Aorta (tissue), 5 donors: ENCODE measurements at places on chromosomes 13 and 19. TPM values are rescaled to one million over a fixed set of nuclear protein-coding genes. Genes with fewer than 3 reads are reported as not detected.

FFAR2 gene
- 1.2 TPM for total RNA-seq

TBXA2R gene
- 36.0 TPM for total RNA-seq

DNA sequence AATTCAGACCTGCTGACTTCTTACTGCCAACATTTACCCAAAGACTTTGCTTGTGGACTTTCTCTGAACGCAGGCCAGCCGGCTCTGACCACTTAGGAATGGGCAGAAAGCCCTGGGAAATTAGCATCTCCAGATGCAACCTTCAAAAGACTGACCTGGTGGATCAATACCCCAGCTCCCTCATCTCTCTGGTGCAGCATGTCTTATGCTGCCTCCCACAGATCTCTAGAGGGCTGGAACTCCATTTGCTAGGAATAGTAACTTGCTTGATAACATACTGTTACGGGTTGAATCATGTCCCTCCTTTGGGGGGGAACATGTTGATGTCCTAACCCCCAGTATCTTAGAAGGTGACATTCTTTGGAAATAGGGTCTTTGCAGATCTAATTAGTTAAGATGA, 12.9 kb upstream of the SLC25A41 start:
- no peak overlapping the region for H3K4me3 ChIP-seq
- DNase-seq: no peak
- H3K27ac ChIP-seq: no peak overlapping the region
- no peaks in the 10 kb centered on the region for H3K27me3 ChIP-seq
- H3K4me1 ChIP-seq: no peaks in the 10 kb centered on the region

- H3K36me3 ChIP-seq: no peaks in the 10 kb centered on the region
- no peaks in the 10 kb centered on the region for H3K4me1 ChIP-seq
- no peak overlapping the region for H3K27ac ChIP-seq
- DNase-seq: no peak
- H3K27me3 ChIP-seq: no peaks in the 10 kb centered on the region
- H3K4me3 ChIP-seq: no peak overlapping the region
Measured at GRCh38 chr13:55999709-56000108, 1141.0 kb upstream of the PRR20A start.

DNA sequence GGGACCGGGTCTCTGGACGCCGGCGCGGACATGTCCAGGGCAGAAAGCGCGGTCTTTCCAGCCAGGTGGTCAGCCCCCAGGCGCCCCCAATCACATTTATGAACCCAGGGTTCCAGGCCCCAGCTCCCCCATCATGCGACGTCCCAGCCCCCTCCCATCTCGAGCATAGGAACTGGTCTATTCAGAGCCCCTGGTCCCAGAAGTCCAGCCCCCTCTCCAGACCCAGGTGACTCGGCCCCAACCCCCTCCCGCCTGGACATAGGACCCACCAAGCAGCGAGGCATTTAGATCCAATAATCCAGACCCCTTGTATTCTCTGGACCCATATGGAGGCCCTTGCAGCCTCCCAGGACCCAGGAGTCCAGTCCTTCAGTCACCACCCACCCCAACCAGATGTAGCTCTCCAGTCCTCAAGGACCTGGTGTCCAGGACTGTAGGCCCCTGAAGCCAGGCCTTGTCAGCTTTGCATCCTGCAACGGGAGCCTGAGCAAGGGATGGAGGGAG, 501 bp downstream of the APLP1 start:
- no peak for DNase-seq
- no peaks in the 10 kb centered on the region for H3K4me1 ChIP-seq
- peak overlapping the region; percentile 32 for H3K4me3 ChIP-seq
- no peaks in the 10 kb centered on the region for H3K36me3 ChIP-seq
- H3K27me3 ChIP-seq: no peaks in the 10 kb centered on the region

CCDC70 gene
- not detected for total RNA-seq

TPTE2 gene
- not detected for total RNA-seq

- H3K27me3 ChIP-seq: no peaks in the 10 kb centered on the region
- H3K4me3 ChIP-seq: peak overlapping the region; percentile 75
- H3K27ac ChIP-seq: no peak overlapping the region
Measured at GRCh38 chr19:40089462-40089861, 1.3 kb downstream of the ZNF780A start.

SELENOV gene
- total RNA-seq: not detected

DNA sequence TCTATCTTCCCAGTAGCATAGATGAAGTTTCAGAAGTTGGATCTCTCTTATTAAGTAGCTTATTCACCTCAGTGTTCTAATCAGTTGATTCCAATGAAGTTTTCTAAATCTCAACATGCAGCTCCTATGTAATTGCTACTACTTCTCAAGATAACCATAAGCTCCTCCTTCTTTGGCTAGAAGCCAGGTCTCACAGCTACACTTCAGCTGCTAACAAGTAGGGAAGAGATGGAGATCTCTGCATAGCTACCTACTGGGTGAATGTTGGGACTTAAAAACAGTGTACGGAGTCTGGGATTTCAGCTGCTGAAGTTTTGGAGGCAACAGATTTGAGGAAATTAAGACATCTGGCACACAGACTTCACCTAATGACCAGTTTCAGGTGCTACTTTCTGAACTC, 661.0 kb downstream of the SLITRK1 start:
- no peaks in the 10 kb centered on the region for H3K4me1 ChIP-seq
- H3K36me3 ChIP-seq: no peaks in the 10 kb centered on the region
- no peak overlapping the region for H3K27ac ChIP-seq
- no peak for DNase-seq
- H3K27me3 ChIP-seq: no peaks in the 10 kb centered on the region
- H3K4me3 ChIP-seq: no peak overlapping the region
